Stimulated activated CD4-positive, alpha-beta T cell treated with anti-CD3 and anti-CD28 coated beads, Interleukin-15, amount 100 ng/mL, for 1 hour (primary cell): ENCODE measurements at places on chromosomes 6 and 20.

GRCh38 chr6:89204096-89204495 lies 13.1 kb downstream of the GABRR1 start:
- DNase-seq: no peak

DNA sequence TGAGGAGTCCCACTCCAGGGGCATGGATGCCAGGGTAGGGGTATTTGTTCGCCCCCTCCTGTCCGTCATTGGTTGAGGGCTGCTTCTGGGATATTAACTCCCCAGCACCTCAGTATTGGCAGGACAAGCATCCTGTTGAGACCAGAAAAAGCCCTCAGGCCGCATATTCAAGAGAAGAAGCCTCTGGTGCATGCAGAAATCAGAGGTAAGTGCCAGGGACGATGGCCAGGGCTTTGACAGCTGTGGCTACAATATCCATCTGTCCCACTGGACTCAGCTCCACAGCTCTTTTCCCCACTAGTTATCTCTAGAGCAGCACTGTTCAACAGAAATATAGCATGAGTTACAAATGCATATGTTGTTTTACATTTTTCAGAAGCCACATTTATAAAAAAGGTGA lies 651.3 kb downstream of the KIF16B start:
- DNase-seq: no peak

GRCh38 chr6:128275030-128275429 lies 245.4 kb downstream of the PTPRK start:
- DNase-seq: no peak

- DNase-seq: no peak
Measured at GRCh38 chr20:21623074-21623780, 82.2 kb upstream of the PAX1 start.

- no peak for DNase-seq
Measured at GRCh38 chr20:1896484-1897258, 1.5 kb downstream of the SIRPA start.

GRCh38 chr6:105991561-105992314 lies 94.4 kb upstream of the PRDM1 start:
- DNase-seq: no peak

GRCh38 chr20:51939259-51939585 lies 136.9 kb upstream of the SALL4 start:
- DNase-seq: no peak

DNA sequence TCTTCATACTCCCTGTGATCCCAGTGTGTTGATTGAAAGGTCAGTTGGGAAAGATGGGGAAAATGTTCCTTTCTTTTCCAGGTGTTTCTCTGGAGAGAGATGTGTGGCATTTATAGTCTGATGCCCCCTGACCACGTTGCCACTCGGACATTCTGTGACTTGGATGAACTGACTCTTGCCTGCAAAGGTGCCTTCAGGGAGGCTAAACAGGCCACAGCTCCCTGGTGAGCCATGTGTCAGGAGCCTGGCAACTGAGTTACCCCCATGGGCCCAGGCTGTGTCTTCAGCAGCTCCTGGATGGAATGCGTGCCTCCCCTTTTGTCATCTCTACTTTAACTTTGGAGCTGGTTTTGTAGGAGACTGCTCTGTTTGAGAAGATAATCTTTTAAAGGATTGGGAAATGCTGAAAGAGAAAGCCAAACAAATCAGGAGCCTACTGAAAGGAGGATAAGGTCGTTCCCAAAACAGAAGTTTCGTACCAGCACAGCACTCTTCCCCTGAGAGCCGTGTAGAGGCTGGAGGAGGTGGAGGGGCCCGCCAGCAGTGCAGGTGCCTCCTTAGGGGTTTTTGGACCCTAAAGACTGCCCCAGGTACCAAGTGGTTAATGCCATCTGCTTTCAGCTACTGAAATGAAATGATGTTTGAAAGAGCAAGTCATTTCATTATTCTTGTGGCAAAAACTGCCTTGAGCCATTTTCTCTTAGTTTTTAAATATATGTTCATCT lies 322.8 kb downstream of the ZFAND3 start:
- DNase-seq: no peak

DNA sequence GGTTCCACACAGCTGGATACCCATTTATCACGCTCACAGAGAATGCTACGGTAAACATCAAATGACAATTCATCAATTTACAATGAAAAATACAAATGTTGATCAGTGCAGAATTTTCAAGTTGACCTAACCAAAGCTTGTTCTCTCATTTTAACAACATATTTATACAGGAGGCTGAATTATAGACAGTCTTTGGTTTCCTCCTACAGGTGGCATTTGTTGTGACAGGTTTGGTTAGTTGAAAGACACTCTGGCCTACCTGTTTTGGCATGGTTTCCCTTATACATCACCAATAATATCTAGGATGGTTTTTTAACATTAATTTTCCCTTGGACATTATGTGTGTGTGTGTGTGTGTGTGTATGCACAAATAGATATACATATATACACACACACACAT lies 642.5 kb upstream of the MMS22L start:
- DNase-seq: no peak

GRCh38 chr20:41587523-41587922 lies 30.7 kb downstream of the CHD6 start:
- no peak for DNase-seq

DNA sequence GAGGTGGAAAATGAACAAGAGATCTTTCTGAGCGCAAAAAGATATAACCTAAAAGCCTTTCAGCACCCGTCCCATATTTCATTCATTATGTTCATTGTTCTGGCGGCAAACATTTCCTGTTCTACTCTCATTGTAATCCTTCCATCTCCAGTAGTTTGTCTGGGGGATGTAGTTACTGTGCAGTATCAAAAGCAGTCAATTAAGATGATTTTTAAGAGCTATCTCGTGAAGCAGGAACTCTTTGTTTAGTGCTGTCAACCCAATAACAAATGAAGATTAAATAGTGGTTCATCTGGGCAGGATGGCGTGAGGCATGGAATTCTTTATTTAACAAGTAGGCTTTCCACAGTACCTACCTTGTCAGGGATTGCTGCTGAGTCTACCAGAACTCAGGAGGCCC lies 876.7 kb downstream of the HACE1 start:
- no peak for DNase-seq

DNA sequence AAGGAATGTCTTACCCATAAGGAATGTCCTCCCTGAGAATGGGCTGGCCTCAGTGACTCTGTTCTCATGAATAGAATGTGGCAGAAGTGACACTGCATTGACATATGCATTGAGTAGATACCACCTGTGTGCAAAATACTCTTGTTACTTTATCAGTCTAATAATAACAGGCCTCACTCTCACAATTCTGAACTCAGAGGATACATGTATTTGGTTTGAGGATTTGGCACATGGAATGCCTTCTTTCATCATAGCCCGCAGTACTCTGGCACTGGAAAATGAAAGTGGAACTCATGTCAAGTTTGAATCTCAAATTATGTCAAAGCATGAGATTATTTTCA lies 52.9 kb upstream of the PLCB4 start:
- DNase-seq: no peak
